ENCODE measurements at places on chromosomes 5 and 9.

DNA sequence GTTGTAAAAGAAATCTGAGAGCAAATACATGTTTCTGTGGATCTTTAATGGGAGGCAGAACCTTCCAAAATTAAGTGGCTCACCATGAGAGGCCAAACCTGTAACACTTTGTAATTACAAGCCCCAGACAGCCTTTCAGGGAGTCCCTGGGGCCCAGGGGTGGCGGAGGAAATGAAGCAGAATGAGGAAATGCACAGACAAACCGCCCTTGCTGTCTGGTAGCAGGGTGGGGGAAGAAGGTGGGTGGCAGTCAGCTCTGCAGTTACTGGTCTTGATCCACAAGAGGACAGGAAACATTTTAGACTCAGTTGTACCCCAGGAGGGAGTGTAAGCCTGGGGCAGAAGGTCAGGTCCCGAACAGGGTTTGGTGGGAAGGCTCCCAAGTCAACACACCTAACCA lies 6.5 kb downstream of the ARL14EPL start:
- DNase-seq = peak; percentile 44

DNA sequence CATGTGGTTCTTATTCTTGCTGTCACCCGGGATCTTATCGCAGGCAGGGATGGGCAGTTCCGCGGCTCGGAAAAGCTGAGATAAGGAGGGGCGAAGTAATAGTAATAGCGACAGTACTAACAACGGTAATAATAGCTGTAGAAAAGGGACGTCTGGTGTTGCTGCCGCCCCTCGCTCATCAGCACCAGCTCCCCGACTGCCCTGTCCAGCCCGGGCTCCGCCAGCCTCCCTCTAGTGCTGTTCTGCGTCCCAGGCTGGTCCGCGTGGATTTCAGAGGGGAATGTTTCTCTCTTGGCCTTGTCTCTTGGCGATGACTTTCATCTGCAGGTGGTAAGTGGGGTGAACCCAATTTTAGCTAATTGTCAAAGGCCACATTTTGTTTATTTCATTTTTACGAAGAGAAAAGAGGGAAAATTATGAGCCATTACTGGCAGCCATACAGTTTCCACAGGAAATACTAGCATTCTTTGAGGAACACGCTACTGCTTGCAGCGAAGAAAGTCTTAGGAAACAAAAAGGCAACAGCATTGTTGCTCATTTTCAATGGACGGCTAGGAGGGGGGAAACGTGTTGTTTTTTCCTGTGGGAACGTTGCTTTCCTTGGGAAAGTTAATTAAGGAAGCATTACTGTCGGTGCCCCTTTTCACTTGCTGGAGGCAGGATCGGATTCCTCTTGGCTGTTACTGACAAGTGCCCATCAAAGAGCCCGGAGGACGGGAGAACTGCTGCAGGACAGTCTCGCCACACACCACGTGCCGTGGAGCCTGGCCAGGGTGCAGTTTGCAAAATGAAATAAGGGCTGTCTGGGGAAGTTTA lies 762 bp downstream of the SNCAIP start:
- DNase-seq = no peak

DNA sequence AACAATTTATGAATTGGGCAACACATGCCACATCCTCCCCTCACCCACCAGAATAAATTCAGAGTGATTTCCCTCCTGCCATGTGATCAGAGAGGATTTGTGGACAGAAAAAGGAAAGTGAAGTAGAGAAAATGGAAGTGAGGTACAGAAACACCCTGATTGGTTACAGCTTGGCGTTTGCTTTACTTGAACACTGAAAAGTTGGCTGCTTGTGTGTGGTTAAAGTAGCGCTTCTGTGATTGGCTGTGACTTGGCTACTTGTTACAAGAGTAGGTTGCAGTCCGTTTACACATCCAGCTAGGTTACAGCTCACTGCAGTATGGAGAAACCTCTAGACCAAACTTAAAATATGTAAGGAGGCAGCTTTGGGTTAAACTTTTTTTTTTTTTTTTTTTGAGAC lies 205.2 kb upstream of the ZNF608 start:
- no peak for DNase-seq

DNA sequence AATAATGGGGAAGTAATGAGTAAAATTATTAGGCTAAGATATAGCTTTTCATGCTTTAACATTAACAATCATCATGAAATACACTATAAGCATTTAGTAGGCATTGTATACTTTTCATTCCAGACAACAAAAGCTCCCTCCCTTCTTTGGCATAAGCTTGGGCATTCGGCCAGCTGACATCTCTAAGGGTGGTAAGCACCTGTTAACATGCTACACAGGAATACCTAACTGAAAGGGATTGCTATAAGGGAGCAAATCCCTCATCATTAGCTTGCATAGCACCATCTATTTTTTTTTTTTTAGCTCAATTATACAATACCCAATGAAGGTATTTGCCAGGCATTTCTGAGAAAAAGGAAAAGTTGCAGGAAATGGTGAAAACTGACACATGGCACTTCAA lies 16.6 kb downstream of the STRBP start:
- no peak for DNase-seq

- no peak for DNase-seq
Observed at GRCh38 chr9:120212153-120212852, 367.7 kb downstream of the CDK5RAP2 start.

DNA sequence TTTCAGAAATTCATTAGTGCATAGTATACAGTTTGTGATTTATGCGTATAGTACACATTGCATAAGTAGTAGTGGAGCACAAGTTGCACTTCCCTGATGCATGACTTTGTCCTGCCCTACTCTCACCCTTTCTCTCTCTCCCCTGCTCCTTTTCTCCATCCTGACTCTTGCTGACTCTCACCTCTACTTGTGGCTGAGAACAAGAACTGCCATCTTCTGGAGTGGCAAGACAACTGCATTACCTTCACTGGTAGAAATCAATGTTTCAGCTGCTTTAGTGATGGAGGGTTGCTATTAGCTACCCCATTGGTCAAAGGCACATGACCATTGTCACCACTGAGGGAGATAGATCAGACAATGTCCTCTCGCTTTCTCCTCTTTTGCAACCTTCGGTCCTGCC lies 26.9 kb downstream of the SPEF2 start:
- no peak for DNase-seq

DNA sequence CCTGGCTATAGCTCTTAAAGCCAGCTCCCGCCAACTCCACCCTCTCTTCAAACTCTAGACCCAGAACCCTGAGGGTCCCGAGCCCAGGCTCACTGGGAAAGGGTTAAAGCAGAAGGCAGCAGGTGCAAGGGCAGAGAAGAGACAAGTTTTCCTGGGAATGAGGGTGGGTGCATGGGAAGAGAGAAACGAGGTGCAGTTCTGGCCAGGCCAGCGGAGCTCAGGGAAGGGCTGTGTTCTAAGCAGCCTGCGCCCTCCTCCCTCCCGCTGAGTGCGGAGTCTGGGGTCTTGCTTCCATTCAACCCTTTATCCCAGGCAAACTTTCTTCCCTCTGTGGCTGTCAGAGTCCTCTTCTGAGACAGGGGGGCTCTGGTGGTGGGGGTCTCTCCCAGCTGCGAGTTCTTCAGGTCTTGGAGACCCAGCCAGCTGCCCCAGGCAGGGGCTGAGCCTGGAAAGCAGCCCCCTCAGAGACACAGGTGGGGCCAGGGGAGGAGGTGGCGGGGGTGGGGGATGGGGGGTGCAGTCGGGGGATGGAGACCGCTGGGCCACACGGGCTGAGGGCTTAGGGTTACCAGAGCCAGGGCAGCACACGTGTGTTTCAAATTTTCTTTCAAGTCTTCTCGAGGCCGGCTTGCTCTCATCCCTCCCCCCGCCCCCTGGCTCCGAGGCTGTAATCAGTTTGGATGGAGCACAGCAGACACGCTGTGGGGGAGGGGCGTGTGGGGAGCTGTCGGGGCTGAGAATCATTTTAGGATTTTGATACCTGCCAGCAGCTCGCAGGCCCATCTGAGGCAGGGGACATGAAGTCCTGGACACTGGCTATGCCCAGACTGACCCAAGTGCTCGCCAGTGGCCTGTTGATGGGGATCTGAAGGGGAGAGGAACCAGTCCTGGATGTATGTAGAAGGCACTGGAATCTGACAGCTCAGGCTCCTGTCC lies 169.6 kb upstream of the SMIM23 start:
- no peak for DNase-seq

DNA sequence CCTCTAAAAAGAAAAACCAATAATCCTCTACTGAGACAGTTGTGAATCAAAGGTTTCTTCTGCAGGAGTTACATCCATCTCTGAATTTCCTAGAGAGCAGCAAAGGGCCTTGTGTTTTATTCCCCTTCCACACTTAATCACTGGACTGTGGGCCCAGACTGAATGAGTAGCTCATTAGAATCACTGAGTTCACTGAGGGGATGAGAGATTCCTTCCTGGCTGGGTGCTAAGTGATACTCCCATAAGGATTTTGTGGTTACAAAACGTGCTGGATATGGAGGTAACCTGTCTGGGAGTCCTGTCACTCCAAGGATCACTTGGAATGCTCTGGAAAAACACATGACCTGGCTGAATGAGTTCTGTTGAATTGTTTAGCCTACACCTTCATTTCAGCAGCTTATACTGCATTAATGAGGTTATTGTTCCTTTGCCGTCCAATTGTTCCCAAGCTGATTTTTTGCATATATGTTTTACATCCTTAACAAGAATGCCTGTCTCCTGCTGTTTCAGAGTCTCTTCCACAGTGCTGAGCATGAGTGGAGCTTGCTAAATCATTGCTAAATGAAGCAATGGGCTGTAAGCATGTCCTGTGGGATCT lies 82.9 kb downstream of the MEF2C start:
- DNase-seq = no peak

All from AML-193 (cell line).